ENCODE measurements at places on chromosomes 1 and 21. TPM values are rescaled to one million over a fixed set of nuclear protein-coding genes. Genes with fewer than 3 reads are reported as not detected.

RAD54L gene
- 50.3 TPM for total RNA-seq

KCNA2 gene
- total RNA-seq: 0.78 TPM

WNT9A gene
- 1.1 TPM for total RNA-seq

AMPD1 gene
- total RNA-seq: not detected

DNA sequence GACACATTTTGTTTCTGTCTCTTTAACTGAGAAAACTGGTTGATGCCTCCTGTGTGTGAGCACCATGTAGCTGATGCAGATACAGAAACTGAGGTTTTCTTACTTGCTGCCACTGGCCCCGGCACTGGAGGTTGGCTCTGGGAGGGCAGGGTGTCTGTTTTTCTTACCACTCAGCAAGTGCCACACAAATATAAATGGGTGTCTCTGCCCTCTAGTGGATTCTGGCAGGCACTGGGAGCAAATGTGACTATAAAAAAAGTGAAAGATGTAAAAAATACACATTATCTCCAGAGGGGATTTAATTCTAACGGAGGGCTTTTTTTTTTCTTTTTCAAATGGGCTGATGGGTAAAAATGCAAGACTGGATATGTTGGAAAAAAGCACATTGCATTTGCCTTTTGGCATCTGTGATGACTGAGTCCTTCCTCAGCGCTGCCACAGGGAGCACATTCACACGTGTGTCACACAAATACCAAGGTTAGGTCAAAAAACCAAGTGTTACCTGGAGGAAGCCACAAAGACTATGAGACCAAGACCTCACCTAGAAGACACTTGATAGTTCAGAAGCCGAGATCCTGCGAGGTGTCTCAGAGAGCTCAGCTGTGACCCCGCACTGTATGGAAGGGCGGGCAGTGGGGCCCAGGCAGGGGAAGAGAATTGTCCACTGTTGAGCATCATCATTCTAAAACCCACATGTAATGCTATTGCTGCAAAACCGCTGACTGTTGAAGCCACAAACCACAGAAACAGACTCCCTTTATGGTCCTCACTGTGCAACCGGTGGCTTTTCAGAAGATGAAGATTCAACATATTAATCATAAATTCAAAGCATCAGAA, 18.9 kb downstream of the PGBD2 start:
- H3K36me3 ChIP-seq: no peaks in the 10 kb centered on the region
- no peaks in the 10 kb centered on the region for H3K27me3 ChIP-seq
- H3K4me3 ChIP-seq: no peak overlapping the region

- DNase-seq: peak; percentile 69
- H3K4me1 ChIP-seq: no peaks in the 10 kb centered on the region
- peak overlapping the region; percentile 58 for H3K4me3 ChIP-seq
- H3K27ac ChIP-seq: no peak overlapping the region
- H3K36me3 ChIP-seq: no peaks in the 10 kb centered on the region
Measured at GRCh38 chr1:243482141-243483022, 226.5 kb downstream of the SDCCAG8 start.

DNA sequence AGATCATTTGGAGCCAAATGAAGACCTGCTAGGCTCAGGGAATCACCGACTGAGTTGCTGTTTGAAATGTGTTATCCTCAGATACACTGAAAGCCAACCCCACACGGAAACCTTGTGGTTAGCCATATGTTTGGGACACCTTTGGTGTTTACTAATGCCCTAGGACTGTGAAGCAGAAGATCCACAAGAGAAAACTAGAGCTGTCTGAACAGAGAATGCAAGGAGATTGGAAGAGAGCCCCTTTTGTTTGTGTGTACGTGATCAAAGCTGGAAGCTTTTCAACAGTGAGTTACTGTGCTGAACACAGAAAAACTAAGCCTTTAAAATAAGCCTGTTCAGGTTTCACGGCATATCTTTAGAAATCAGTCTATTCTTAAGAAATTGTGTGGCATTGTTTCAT, 908.2 kb upstream of the ADGRL2 start:
- no peak overlapping the region for H3K27ac ChIP-seq
- H3K27me3 ChIP-seq: no peaks in the 10 kb centered on the region
- DNase-seq: no peak
- no peaks in the 10 kb centered on the region for H3K36me3 ChIP-seq
- H3K4me3 ChIP-seq: no peak overlapping the region

- no peak overlapping the region for H3K27ac ChIP-seq
- no peaks in the 10 kb centered on the region for H3K27me3 ChIP-seq
- peaks cover 42% of the 10 kb centered on the region for H3K4me1 ChIP-seq
- H3K4me3 ChIP-seq: no peak overlapping the region
- no peak for DNase-seq
Measured at GRCh38 chr1:156488566-156489165, 11.9 kb downstream of the MEF2D start.
